ENCODE measurements at places on chromosomes 11 and 22. TPM values are rescaled to one million over a fixed set of nuclear protein-coding genes. Genes with fewer than 3 reads are reported as not detected.

DNA sequence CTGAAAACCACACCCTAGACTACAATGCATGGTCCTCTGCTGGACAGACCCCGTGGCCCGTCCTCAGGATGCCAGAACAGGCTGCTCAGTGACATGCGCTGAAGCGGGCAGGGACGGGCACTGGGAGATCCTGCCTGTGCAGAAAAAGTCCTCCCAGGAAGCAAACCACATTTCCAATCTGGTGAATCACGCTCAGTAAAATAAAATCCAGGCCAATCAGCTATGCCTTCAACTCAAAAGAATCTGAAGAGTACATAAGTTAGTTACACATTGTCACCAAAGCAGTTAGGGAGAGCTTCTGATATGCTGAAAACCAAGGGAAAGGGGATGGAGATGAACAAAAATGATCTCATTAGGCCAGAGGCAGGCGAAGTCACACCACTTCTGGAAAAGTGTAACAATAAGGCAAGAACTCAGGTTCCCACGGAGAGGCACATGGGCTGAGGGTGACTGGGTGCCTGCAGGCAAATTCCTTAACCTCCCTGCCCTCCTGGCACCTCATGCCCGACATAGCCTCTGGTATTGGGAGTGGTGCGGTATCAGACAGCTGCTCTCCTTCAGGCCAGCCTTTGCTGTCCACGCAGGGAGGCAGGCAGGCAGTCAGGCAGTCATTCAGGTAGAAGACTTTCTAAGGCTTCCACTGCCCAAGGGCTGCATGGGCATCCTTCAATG lies 66.4 kb downstream of the APOL5 start:
- DNase-seq, result no peak

DNA sequence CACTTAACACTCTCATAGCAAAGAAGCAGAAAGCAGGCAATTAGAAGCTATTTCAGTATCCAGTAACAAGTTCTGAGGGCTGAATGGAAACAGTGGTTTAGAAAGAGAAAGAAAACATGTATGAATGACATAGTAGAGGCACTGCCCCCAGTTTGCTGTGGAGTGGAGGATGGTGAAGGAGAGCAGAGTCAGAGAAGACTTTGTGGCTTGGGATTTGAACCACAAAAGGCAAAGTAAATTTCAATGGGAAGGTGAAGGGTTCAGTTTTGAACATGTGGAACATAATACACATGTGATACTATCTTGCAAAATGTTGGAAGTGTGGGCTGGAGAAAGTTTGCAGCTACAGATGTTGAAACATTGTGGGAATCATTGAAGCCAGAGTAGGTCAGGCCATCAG lies 81.4 kb downstream of the SNX19 start:
- DNase-seq, result no peak

DNA sequence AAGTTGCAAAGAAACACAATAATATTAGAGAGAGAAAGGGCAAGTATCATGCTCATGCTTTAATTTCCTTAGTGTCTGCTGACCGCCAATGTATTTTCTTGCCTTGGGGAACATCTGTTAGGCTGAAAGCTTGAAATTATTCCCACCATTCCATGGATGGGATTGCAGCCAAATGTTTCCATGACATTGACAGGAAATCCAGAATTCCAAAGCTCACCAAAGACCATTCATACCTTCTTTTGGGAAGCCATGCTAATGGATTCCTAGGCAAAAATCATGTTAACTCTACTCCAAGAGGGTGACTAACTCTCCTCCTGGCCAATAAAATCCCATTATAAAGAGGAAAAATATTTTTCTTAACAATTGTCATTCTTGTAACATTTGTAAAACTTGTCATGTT lies 661.4 kb upstream of the FAT3 start:
- no peak for DNase-seq

GRCh38 chr22:36149441-36149840 lies 11.1 kb downstream of the APOL3 start:
- no peak for DNase-seq

Gene RAPSN
- 0.34 TPM for total RNA-seq
